Lower leg skin (tissue), 4 donors: ENCODE measurements at places on chromosomes 2 and 18.

- no peak for DNase-seq
These were observed 2.1 kb upstream of the SPIRE1 start for GRCh38 chr18:12659904-12660605.

- no peak for DNase-seq
These were observed 15.6 kb downstream of the BMP10 start for GRCh38 chr2:68855550-68855949.

- DNase-seq = no peak
These were observed 100.2 kb downstream of the LRRTM4 start for GRCh38 chr2:77421971-77422370.

GRCh38 chr2:195520671-195521155, 136.3 kb upstream of the SLC39A10 start:
- DNase-seq = no peak

DNA sequence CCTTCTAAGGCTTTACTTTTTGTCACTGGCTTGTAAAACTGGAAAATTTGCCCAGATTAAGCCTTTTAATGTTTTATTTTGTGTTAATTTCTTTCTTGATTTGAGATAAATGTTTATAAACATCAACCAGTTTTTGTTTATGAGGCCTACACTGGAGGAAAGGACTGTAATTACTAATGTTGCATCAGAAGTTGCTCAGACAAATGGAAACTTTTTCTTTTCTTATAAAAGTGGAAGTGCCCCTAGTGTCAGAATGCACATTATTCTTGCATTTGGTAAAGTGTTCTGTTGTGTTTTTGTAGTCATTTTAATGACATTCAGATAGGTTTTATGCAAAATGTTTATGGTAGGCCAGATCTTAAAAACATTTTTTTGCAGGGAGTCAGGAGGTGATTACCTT, 25.3 kb downstream of the LCLAT1 start:
- no peak for DNase-seq

DNA sequence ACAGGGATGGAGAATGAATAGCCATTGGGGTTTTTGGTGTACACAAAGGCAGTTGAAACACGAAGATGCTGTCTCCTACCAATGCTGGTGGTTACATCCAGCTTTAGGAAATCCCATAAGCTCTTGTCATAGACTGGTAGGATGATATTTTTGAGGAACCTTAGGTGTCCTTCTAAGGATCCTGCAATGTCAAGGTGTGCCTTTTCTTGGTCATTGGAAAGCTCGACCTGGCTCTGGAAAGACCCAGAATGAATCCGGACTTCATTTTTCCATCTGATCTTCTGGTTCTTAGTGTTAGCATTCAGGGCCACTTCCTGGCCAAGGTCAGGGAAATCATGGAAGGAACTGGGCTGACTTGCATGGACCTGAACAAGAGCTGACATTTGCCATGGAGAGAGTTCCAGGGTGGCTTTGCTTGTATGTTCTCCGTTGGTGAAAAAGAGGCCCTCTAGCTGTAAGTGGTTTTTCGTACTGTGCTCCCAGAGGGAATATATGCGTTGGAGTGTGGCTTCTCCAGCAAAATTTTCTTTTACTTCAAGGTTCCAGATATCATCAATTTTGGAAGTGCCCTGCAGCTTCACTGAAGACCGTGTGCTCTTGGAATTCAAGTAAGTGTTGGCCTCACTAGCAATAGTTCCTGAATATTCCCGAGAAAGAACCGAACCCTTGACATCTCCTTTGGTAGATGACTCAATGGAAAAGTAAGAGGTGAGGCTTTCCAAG, 38.0 kb downstream of the APOB start:
- no peak for DNase-seq
